ENCODE measurements at places on chromosomes 2 and 18.
A peak's percentile ranks its signal among the peaks of the same experiment; 100 is the strongest.

GRCh38 chr2:236545814-236546480 lies 23.7 kb upstream of the ACKR3 start:
- no peak for DNase-seq

DNA sequence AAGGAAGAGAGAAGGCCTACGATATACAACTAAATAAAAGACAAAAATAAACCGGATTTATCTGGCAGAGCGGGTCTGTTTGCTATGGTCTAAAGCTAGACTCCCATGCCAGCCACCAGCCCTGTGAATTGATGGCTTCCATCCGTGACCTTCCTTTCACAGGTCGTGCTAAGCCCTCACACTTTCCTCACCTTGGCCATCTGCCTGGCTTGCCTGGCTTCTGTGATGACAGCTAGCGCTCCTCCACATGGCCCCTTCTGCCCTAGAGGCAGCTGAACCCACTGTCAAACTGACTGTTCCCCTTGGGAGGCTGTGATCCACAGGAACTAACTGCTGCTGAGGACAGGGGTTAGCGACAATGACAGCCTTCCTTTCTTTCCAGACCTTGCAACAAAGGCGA lies 32.5 kb downstream of the GAREM1 start:
- DNase-seq = no peak

GRCh38 chr18:48629730-48630324 lies 91.0 kb downstream of the CTIF start:
- DNase-seq = peak; percentile 99

- DNase-seq = peak; percentile 35
Observed at GRCh38 chr2:45337481-45337880, 273.6 kb downstream of the SRBD1 start.

GRCh38 chr2:26588576-26588975 lies 52.6 kb downstream of the CIB4 start:
- no peak for DNase-seq

- DNase-seq = no peak
Observed at GRCh38 chr2:140356697-140357096, 1576.5 kb upstream of the NXPH2 start.

DNA sequence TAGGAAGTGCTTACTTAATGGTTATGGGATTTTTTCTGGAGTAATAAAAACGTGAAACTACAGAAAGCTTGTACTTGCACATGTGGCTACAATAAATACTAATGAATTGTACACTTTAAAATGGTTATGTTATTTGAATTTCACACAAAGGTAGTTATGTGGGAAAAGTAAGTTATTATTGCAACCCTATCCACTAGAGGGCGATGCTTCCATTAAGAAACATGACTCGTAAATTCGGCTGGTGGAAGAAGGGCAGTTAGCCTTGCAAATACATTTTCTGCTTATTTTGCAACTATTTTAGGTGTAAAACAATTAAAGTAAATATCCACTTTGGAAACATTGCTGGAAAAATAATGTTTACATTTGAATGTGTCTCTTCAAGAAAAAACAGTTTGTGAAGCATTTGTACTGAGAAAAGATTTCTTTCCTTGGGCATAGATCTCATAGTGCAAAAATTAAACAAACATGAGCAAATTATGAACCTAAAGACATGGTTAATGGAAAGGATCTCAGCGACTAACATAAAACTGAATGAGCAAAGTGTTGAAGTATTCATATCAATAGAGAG lies 68.1 kb upstream of the CSRNP3 start:
- peak; percentile 84 for DNase-seq

DNA sequence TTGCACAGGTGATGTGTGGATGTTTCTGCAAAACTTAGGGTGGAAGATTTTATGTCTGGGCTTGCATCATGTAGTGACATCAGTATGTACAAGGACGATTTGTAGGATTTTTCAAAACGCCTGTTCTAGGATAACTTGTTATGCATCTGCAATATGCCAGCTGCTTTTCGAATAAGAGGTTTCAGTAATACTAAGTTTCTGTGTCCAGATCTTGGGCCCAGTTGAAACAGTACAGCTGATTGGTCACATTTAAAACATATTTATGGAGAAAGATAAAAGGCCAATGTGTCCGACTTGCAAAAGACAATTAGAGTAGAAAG lies 1.2 kb downstream of the PTPN4 start:
- DNase-seq = peak; percentile 46

- no peak for DNase-seq
Observed at GRCh38 chr18:56977771-56978170, 169.1 kb upstream of the BOD1L2 start.
